ENCODE measurements at places on chromosomes 16 and 17. TPM values are rescaled to one million over a fixed set of nuclear protein-coding genes. Genes with fewer than 3 reads are reported as not detected.

DNA sequence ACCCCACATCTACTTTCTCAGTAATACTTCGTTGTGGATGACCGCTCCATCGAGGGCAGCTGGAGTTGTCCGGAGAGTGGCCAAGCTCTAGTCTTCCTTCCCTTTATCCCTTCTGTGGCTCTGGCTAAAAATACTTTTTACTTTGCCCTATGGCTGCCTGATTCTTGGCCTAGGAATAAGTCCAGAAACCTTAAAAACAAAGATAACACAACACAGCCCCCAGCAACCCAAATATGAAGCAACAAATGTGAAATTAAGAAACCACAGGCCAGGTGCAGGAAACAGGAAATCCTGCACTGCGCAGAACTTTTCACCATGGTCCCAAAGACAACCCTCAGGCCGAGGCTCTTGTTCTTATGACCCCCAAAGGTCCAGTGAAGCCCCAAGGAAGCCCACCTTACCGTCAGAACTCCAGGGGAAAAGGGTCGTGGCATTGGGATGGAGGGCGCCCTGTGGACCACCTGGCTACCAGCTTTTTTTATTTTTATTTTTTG is 26.0 kb downstream of the TK2 start:
- no peak for DNase-seq

DNA sequence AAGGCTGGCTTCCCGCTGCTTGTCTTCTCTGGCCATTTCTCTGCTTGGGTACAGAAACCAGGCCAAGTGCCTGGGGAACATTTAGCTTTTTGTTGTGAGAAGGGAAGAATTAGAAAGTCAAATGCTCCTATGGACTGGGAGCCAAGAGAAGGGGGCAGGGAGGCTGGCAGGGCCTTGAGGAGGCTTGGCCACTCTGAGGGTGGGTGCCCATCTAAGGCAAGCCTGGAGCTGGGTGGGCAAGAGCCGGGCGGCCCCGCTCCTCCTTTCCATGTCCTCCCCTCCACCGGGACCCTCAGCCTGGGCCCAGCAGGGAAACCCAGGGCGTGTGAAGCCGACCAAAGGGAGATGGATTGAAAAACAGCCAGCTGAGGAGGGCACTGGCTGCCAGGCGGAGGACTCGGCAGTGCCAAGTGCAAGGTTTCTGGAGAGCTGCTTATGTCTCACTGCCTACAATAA is 69.4 kb downstream of the NTN1 start:
- no peak for DNase-seq

DNA sequence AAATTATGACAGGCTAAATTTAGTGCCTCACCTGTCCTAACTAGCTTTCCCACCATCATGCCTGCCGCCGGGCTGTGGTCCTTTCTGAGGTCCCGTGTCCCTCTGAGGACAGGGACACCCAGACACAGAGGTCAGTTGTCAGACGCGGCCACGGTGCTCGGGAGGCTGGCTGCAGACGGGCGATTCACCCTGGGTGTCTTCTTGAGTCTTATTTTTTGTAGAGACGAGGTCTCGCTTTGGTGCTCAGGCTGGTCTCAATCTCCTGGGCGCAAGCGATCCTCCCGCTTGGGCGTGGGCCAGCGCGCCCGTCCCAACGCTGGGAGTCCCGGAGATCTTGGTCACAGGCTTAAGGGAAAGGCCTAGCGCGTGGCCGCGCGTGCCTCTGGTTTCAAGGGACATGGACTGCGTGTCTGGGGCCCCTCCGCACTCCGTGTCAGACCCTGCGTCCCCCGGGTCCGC is 797 bp upstream of the RAB11FIP3 start:
- DNase-seq: no peak

- DNase-seq: no peak
These were observed 682.1 kb upstream of the SOX9 start for GRCh38 chr17:71438631-71439146.

DNA sequence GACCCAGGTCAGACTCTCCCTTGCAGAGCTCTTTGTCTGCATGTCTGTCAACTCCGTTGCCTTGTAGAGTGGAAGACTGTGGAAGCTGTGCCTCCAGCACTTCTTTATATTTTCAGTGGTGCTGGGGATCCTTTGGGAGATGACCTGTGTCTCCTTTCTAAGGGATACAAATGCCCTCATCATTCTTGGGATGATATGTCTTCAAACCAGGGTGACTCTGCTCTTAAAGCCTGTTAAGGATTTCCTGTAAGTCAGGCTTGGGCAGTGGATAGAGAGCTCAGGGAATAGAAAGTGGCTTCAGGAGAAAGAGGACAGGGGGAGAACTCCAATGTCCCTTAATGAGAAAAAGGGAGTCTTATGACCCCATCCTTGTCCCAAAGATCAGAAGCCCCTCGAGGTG is 1.5 kb downstream of the HOXB3 start:
- DNase-seq: no peak

DNA sequence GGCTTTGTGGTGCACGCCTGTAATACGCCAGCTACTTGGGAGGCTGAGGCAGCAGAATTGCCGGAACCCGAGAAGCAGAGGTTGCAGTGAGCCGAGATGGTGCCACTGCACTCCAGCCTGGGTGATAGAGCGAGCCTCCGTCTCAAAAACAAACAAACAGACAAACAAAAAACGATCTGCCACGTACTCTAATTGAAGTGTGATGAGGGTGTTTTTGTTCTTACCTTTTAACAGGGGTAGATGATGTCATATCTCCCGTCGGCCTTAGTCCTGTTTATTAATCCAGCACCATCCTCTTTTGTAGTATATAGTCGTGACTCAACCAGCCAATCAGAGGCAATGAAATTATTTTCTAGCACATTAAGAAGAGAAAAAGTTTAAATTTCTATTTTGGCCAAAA is 58.5 kb downstream of the IQCK start:
- no peak for DNase-seq

DNA sequence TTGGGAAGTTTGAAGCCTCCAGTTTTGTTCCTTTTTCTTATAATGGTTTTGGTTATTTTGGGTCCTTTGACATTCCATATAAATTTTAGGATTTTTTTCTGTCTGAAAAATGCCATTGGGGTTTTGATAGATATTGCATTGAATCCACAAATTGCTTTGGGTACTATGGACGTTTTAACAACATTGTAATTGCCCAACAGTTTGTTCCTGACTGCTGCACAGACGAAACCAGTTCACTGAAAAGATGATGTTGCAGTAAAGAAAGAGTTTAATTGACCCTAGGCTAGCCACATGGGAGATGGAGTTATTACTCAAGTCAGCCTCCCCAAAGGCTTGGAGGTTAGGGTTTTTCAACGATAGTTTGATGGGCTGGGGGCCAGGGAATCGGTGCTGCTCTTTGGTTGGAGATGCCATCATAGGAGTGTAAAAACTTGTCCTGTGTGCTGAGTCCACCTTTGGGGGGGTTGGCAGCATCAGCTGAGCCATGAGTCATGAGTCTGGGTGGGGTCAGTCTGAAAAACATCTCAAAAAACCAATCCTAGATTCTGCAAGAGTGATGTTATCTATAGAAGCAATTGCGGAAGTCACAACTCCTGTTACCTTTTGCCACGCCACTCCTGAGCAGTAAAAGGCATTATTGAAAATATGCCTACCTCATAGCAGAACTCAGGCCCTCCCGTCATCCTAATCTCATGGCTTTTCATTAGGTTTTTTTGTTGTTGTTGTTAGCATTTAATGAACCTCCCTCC is 2.7 kb upstream of the PRSS41 start:
- no peak for DNase-seq

GRCh38 chr17:13973960-13974651 is 95.2 kb upstream of the COX10 start:
- no peak for DNase-seq

DNA sequence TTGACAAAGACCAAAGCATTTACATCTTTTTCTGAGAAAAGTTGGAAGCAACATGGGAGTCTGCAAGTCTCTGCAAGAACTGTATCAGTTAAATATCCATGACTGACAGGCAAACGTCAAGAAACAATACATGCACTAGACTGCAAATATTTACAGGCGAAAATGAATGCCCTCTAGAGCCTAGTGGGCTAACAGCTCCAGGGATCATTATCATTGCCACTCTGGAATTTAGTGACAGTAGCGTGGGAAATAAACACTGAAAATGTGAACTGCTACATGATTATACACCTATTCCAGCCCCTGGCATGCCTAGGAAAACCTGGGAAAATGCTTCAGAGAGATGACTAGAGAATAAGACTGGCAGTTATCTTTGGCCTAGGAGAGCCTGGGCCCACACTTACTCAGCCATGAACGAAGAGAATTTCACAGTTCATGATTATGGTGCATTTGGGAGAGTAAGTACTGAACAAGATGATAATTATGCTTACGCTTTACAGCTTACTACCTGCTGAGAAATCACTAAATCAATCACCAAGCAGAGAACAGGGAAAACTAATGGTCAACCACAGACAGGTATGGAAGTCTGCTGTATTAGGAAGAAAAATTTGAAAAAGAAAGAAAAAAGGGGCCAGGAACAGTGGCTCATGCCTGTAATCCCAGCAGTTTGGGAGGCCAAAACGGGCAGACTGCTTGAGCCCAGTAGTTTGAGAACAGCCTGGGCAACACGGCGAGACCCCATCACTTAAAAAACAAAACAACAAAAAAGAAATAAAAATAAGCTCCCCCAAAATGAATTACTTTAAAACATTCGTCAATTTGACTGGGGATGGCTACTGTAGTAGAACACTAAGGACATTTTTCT is 66.6 kb upstream of the CLEC18B start:
- no peak for DNase-seq

Gene SLC52A1
- 1.5 TPM for total RNA-seq

Gene CCL4L2
- total RNA-seq: not detected

Gene PSMD12
- total RNA-seq: 43.2 TPM

Gene ASGR2
- 1.3 TPM for total RNA-seq

Gene BRICD5
- 8.7 TPM for total RNA-seq

Gene OXLD1
- total RNA-seq: 28.1 TPM

Gene FTO
- 47.1 TPM for total RNA-seq

Gene PIP4K2B
- total RNA-seq: 72.6 TPM
